ENCODE measurements at places on chromosomes 3 and 15.

DNA sequence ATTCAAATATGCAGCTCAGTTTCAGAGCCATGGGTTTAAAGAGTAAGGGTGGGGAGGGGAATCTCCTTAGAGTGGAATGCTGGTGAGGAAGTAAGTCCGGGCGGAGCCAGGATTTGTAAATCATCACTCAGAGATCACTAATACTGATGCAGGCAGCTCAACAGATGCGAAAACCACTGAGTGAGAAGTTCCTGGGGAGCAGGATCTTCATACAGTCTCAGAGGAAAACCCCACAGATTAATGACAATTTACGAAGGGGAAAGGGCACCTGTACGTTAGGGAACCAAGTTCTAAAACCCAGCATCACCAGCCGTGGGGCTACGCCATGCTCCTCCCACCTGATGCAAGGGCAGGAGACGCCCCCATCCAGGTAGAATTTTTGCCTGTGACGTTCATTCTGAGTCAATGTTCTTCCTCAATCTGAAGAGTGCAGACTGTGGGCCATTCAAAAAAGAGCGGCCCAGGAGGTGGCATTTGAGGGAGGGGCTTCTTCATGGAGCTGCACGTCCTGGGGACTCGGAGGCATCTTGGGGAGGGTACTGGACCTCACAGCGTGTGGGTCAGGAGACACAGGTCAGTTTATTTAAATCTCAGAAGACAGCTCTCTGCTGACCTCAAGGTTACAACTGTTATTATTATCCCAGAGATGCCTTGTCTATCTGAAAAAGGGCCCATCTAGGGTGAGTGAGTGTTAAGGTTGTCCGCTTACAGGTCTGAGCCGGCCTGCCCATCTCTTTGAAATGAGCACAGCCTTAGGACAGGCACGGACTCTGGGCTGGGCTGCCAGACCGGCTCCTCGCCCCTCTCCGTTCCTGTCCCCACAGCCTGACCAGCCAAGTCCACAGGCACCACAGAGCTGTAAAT lies 228.0 kb downstream of the XXYLT1 start:
- no peak for DNase-seq

DNA sequence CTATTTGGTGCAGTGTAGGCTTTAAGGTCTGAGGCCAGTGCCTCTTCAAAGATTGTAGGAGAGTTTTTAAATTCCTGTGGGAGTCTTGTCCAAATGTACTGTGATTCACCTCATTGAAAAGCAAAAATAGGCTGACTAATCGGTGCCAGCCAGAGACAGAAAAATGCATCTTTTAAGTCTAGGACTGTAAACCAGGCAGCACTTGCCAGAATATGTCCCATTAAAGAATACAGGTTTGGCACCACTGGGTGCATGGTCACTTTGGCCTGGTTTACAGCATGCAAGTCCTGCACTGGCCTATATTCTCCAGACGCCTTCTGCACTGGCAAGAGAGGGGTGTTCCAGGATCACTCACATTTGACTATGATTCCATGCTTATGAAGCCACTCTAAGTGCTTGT lies 20.3 kb upstream of the NOX5 start:
- DNase-seq: no peak

DNA sequence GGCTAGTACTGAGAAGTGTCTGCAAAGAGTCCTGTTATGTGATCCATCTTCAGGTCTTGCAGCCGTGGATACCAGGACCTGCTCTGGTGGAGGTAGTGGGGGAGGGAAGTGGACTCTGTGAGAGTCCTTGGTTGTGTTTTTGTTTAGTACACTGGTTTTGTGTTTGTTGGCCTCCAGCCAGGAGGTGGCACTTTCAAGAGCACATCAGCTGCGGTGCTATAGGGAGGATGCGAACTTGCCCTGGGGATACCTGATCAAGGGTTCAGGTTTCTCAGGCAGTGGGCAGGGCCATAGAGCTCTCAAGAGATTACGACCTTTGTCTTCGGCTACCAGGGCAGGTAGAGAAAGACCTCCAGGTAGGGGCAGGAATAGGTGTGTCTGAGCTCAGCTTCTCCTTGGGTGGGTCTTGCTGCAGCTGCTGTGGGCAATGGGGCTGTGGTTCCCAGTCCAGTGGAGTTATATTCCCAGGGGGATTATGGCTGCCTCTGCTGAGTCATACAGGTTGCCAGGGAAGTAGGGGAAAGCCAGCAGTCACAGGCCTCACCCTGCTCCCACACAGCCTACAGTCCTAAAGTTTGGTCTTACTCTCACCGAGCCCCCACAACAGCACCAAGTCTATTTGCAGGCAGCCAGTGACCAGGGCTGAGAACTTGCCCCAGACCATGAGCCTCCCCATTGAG lies 132.8 kb upstream of the NPHP3 start:
- no peak for DNase-seq

- no peak for DNase-seq
These were observed 42.3 kb downstream of the FGD5 start for GRCh38 chr3:14861031-14861430.

Data from activated T-cell treated with anti-CD3 and anti-CD28 coated beads for 1 hour (primary cell).